Colonic mucosa (tissue), 4 donors: ENCODE measurements at places on chromosomes 13 and 19. TPM values are rescaled to one million over a fixed set of nuclear protein-coding genes. Genes with fewer than 3 reads are reported as not detected.

CLEC17A gene
- 0.12 TPM for total RNA-seq

HCST gene
- 2.4 TPM for total RNA-seq

FCHO1 gene
- total RNA-seq: 9.2 TPM

ONECUT3 gene
- not detected for total RNA-seq

ZNF763 gene
- total RNA-seq: 2.5 TPM

DNA sequence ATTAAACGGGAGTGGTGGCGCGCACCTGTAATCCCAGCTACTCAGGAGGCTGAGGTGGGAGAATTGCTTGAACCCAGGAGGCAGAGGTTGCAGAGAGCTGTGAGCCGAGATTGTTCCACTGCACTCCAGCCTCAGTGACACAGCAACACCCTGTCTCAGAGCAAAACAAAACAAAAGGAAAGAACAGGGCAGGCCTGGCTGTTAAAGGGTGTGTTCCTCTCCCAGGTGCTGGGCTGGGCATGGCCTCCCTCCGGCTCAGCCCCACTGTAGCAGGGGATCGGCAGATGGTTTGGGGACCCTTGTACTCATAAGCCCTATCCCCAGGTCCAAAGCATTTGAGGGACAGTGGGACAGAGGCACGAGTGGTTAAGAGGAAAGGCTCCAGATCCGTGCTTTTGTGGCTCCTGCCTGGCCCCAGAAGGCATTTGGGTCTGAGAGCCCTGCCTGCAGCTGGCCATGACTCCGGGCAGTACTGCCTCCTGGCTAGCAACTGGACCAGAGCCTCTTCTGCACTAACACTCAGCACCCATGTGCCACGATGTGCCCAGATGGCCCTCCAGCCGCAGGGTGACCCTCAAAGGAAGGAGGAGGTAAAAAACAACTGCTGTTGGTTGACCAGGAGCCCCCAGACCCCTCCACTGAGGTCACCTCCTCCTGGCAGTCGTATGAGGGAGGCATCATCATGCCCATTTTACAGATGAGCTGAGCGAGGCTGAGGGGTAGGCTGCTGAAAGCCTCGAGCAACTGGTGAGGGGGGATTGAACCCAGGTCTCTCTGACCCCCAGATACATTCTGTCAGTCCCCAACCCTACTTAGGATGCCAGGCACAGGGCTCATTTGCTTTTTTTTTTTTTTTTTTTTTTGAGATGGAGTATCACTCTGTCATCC lies 10.0 kb downstream of the RFX1 start:
- no peak for DNase-seq

GRCh38 chr19:1957562-1958248 lies 16.7 kb downstream of the CSNK1G2 start:
- DNase-seq: no peak

GRCh38 chr19:810077-810855 lies 11.5 kb downstream of the PLPPR3 start:
- DNase-seq: no peak

DNA sequence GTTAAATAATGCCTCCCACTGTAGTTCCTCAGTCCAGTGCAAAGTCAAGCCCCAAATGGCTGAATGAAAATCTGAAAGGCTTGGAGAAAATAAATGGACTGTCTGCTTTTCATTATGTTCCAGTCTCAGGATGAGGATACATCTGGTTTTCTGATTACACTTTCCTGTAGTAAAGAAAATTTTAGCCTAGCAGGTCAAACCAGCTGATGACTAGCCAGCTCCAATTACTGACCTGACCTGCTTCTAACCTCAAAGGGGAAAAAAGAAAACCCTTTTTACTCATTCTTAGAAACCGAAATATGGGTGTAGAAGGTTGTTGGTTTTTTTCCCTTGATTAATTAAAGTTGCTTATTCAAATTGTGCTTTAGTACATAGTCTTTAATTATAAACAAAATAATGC lies 418.4 kb downstream of the EFNB2 start:
- no peak for DNase-seq

- peak; percentile 67 for DNase-seq
These were observed 937 bp upstream of the SPRY2 start for GRCh38 chr13:80341756-80342370.

GRCh38 chr19:4510435-4511255 lies 7.6 kb downstream of the PLIN4 start:
- DNase-seq: no peak

DNA sequence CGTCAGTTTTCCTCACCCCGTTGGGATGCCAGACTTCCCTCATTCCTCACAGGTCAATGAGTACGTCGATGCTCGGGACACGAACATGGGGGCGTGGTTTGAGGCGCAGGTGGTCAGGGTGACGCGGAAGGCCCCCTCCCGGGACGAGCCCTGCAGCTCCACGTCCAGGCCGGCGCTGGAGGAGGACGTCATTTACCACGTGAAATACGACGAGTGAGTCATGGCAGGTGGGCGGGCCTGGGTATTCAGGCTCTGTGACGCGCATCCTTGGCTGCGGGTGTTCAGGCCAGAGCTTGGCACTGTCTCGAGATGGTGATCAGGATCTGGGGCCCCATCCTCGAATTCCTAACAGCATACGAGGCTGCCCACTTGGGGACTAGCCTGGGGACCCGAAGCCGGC lies 21.4 kb downstream of the UHRF1 start:
- no peak for DNase-seq

GRCh38 chr19:7475665-7476064 lies 13.2 kb downstream of the PEX11G start:
- DNase-seq: no peak

- no peak for DNase-seq
These were observed 739.4 kb downstream of the LIG4 start for GRCh38 chr13:107475753-107476453.

- peak; percentile 71 for DNase-seq
These were observed 1.8 kb downstream of the MBNL2 start for GRCh38 chr13:97223711-97224541.
